Epithelial cell of esophagus (primary cell): ENCODE measurements at places on chromosomes 1 and 21.
A peak's percentile ranks its signal among the peaks of the same experiment; 100 is the strongest.

GRCh38 chr1:234969581-234970400, 158.8 kb downstream of the TOMM20 start:
- peak; percentile 54 for DNase-seq

DNA sequence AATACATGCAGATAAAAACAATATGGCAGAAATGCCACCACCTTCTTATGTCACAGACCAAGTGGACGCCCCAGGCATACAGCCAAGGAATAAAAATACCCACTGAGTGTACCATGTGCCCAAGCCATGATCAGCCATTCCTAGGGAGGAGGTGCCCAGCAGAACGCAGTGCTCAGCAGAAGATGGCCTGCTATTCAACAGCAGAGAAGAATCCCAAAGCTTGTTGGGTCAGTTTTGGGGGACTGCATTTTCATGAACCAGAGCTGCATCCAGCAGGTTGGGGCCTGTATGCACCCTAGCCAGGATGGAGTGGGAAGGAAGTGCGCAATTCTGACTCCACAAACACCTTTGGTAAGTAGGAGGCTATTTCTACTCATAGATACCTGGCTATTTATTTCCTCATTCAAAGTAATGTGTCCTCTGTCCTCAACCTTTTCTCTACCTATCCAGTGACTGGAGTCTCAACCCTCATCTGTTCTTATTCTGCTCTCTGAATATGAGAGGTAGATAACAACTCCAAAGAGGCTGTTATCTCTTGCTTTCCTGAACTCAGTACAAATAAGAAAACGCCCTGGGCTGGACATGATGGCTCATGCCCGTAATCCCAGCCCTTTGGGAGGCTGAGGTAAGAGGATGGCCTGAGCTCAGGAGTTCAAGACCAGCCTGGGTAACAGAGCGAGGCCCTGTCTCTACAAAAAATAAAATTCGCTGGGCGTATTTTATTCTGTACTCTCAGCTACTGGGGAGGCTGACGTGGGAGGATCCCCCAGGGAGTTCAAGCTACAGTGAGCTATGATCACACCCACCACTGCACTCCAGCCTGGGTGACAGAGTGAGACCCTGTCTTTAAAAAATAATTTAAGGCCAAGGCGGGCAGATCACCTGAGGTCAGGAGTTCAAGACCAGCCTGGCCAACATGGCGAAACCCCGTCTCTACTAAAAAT, 2.5 kb upstream of the PLEKHM2 start:
- DNase-seq = peak; percentile 98

DNA sequence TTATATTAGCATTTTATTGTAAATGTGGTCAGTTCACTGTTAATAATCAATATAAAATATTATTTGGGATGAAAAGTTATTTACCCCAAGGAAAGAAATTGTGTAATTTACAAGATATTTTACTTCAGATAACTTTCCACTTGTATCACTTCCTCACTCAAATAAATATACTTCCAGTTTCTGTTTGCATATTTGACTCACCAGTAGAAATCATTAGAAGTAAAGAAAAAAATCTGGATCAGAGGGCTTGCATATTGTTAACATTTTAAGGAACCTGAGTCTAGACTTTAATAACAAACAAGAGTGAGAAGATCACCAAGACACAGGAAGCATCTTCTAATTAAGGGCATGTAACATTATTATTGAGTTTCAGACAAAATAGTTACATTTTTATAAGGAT, 347 bp upstream of the KRTAP20-4 start:
- no peak for DNase-seq

- peak; percentile 31 for DNase-seq
These were observed 70.2 kb upstream of the CDC42BPA start for GRCh38 chr1:227388214-227389168.

DNA sequence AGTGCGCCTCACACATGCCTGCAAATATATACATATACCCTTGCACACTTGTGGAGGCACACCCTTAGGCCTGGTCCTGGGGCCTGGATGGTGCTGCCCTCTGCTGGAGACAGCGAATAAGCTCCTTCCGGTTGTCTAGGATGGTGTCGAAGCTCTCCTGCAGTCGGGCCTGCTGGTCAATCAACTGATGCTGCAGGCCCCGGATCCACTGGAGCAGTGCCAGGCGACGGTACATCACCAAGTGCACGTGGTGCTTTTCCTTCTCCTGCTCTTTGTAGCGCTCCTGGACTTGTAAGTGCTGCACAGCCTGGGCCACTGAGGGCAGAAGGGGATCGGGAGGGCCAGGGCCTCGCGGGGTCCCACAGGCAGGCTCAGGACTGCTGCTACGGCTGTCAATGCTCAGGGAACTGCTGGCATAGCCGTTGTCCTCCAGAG, 3.1 kb downstream of the C1orf216 start:
- peak; percentile 79 for DNase-seq

- DNase-seq = no peak
These were observed 34.4 kb downstream of the LGR6 start for GRCh38 chr1:202227997-202228401.

DNA sequence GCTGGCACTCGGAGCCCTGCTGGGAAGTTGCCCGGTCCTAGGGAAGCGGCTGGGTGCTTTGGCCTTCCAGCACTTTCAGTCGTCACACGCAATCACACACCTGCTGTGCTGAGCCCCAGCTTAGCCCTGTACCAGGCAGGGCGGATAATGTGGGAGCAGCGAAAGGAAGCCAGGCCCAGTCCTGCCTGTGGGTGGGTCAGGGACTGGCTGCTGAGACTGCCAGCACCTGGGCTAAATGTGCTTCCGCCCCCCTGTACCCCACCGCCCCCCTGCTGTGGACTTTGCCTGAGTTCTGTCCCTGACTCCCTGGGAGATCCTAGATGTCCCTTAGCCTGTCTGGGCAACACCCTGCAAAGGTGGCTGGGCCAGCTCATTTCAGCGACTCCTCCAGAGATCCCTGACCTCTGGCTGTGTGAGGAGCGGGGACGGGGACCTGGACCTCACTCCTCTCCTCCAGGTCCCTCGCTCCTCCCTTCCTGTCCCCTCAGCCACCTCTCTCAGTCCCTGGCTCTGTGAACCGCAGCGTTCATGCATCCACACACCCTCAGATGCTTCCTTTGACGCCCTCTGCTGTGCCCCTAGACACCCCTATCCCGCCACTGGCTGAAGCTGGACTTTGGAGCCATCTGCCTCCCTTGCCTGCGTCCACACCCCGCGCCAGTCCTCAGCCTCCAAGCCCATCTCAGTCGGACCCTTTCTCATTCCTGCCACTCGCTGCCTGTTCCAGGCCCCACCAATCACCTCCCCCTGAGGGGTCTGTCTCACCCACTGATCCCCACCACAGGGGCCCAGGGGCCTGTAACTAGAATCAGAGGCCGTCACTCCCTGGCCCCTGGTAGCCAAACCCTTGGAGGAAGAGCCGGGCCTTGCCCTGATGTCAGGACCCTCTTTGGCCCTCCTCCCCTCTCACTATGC, 1.4 kb downstream of the MMEL1 start:
- DNase-seq = no peak

GRCh38 chr1:177124577-177125278, 39.8 kb downstream of the ASTN1 start:
- DNase-seq = no peak

DNA sequence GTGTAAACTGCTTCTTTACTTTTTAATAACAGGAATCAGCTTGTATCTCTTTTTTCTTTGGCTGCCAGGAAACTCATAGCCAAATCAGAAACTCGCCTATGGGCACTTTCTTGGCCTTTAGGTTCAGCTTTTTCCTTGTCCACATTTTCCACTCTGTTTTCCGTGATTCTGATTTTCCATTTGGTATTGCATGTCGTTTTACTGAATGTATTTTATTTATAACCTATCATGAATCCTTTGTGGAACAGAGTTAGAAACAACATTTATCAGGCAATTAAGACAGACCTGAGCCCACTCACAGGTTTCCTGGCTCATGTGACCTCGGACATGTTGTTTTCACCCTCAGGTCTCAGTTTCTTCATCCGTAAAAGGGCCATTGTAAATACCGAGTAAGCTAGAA, 5.3 kb upstream of the ECE1 start:
- DNase-seq = no peak

DNA sequence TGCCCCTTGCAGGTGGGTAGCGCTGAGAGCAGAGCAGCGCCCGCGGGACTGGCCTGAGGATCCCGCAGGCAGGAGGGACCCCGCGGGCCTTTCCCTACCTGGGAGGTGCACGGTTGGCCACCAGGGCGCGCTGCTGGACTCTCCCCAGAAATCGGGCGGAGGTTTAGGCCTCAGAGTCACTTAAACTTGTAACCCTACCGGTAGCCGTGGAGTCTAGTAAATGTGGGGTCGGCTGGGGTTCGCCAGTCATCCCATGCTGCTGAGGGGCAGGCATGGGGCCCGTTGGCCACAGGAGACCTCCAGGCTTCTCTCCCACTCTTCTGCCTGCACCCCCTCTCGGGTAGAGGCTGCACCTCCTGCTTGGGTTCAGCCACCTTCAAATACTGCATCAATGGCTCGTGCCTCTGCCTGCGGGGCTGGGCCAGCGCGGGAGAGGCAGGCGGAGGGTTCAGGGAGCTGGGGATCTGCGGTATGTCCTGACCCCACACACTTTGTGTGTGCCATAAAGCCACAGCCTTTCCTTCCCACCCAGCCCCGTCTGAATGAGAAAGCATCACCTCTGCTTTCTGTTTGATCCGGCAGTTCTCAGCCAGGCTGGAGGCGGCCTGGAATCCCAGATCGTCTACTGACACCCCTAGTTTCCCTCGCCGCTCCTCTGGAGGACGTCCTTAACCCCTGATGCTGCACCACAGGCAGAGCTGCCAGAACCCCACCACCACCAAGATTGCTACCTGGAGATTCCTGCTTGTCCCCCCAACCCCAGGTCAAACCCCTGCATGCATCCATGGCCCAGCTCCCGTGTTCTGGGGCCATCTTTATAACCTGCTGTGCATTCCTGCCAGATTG, 12.3 kb upstream of the GSTM4 start:
- peak; percentile 71 for DNase-seq

GRCh38 chr1:16122916-16123315, 33.0 kb downstream of the EPHA2 start:
- DNase-seq = peak; percentile 97

DNA sequence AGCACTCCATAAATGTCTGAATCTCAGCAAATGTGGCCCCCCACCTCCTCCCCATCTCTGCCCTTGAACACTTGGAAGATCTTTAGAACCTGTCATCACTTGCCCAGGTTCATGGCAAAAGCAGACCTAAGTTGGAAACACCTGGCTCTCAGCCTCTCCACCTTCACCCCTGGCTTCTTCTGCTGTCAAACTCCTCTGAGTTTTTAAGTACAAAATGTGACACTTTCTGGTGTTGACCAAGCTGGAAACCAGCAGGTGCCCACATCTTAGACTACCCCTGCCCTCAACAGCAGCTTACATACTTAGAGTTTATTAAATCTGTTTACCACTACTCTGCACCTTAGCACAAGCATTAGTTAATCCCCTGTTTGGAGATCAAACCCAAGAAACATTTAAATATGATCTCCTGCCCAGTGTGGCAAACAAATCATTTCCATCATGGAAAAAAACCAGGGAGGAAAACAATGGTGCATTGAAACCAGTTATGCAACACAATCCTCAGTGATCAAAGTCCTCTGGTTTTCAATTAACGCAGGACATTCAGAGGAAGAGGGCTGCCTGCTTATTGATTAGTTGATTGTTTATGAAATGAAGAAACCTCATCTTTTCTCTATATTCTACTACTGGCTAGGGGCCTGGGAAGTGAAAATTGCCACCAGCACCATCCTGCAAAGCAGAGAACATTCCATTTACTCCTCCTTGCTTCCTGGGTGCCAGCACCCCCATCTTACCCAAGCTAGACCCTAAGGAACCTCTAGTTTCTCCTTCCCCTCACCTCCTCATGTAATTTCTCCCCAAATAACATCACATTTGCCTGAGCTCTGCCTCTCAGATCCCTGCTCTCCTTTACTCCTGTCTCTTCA, 139.4 kb upstream of the RAB4A start:
- DNase-seq = no peak

GRCh38 chr1:226001963-226002666, 3.0 kb upstream of the SDE2 start:
- no peak for DNase-seq

- DNase-seq = peak; percentile 86
These were observed 61.7 kb upstream of the ADAR start for GRCh38 chr1:154669464-154670282.

GRCh38 chr1:153342178-153342577, 6.5 kb downstream of the PGLYRP4 start:
- DNase-seq = no peak

DNA sequence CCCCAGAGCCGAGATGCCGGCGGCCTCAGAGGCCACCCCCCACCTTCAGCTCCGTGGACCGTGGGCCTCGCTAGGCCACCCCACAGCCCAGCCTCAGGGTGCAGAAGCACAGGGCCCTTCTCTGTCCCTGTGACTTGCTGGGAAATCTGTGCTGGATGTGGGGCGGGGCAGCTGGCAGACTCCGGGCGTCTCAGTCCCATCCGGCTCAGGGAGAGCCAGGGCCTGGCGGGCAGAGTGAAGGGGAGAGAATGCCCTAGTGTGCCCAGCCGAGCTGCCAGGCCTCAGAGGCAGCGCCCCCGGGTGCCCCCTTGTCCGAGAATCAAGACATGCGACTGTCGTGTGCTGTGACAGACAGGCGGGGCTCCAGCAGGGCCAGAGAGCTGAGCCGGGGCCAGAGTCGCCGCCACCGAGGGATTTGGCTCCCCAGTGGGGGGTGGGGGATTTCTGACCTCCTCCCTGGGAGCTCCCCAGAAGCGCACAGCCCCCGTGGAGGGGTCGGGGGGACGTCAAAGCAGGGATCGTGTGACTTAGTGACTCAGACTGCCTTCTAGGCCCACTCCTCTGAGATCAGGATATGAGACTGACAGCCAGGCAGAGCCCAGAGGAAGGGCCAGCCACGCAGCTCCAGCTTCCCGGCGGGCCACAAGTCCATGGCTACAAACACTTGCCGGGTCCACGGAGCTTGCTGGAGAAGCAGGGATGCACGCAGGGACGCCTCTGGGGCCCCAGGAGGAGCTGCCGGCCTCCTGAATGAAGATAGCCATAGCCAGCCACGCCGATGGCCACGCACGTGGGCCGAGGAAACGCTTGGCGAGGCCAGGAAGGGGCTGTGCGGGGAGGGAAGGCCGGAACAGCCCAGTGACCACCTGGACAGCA, 11.9 kb downstream of the COL6A1 start:
- DNase-seq = no peak

GRCh38 chr1:117753652-117754051, 147.8 kb downstream of the TENT5C start:
- peak; percentile 50 for DNase-seq

GRCh38 chr1:56461158-56462127, 117.9 kb downstream of the PLPP3 start:
- DNase-seq = no peak

GRCh38 chr1:108027389-108027788, 62.4 kb upstream of the VAV3 start:
- DNase-seq = no peak

GRCh38 chr1:171116676-171117075, 26.0 kb downstream of the FMO3 start:
- DNase-seq = no peak

DNA sequence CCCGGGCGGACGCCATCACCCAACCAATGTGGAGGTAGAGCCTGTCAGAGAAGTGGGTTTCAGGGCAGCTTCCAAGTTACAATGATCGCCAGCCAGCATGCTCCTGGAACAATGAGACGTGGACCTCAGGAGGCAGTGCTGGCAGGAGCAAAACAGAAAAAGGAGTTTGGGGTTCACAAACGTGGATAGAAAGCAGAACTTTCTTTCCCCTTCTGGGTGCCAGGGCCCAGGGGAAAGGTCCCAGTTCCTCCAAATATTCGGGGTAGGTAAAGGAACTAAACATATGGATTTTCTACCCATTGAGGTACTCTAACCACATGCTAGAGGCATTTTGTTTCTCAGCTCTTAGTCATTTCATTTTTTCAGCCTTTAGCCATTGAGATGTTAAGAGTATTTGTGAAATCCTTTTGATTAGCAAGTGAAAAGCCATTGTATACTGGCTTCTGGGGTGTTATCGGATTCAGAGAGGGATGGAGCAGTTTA, 488.4 kb upstream of the ADGRL2 start:
- DNase-seq = no peak

- DNase-seq = no peak
These were observed 182.9 kb downstream of the CDC7 start for GRCh38 chr1:91683598-91683951.
